ENCODE measurements at places on chromosomes 5 and 9.
A peak's percentile ranks its signal among the peaks of the same experiment; 100 is the strongest.

- no peak for DNase-seq
These were observed 25.7 kb downstream of the CPEB4 start for GRCh38 chr5:173913686-173914321.

- no peak for DNase-seq
These were observed 86.2 kb upstream of the HSPA9 start for GRCh38 chr5:138661291-138661960.

- DNase-seq = peak; percentile 15
These were observed 161.2 kb downstream of the FGF18 start for GRCh38 chr5:171580502-171581265.

GRCh38 chr5:69042500-69042899, 51.3 kb upstream of the SLC30A5 start:
- no peak for DNase-seq

DNA sequence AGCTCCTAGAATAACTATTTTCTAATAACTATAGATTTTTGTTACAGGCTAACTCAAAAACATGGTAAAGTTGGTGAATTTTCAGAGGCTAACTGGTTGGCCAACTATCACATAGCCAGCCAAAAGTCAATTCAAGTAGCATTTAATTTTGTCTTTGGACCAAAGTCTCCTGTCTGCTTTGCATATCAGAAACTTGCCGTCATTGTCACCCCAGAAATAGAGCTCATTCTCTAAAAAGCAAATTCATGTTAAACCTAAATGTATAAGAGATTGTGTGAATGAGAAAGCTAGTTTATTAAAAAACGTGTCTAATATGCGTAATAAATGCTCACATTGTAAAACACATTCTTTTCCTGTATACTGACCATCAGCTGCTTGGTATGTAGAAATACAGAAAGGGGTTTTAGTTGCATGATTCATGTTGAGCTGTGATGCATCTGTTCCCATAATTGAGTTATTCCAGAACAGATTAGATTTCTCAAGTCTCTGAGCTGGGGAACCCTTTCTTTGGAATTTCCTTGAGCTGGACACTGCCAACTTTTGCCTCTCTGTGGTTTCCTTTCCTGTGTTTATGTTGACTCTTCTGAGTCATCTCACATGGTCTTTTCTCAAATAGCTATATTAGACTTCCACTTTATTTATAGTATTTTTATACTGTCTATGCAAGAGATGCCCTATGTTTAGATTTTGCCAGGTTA, 7.3 kb downstream of the SRFBP1 start:
- peak; percentile 99 for DNase-seq

GRCh38 chr5:149200355-149200754, 59.1 kb downstream of the ABLIM3 start:
- no peak for DNase-seq

- DNase-seq = no peak
These were observed 134.7 kb downstream of the SLC1A3 start for GRCh38 chr5:36741128-36741527.

DNA sequence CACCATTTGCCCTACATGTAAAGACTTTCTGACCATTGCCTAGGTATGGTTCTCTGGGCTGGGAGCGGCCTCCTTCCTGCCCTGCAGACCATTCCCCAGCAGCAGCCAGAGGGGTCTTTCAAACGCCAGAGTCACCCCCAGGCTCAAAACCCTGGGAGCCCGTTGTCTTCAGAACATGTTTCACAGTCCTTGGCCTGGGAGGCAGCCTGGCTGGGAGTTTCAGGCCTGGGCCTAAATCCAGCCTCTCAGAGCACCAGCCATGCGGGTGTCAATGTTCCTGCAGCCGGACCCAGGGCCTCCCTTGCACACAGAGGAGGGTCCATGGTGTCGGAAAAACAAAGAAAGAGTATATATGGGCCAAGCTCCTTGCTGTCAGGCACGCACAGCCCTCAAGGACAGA, 145.2 kb upstream of the FOXD4L5 start:
- no peak for DNase-seq

GRCh38 chr5:127112347-127112864, 39.1 kb upstream of the C5orf63 start:
- peak; percentile 61 for DNase-seq

DNA sequence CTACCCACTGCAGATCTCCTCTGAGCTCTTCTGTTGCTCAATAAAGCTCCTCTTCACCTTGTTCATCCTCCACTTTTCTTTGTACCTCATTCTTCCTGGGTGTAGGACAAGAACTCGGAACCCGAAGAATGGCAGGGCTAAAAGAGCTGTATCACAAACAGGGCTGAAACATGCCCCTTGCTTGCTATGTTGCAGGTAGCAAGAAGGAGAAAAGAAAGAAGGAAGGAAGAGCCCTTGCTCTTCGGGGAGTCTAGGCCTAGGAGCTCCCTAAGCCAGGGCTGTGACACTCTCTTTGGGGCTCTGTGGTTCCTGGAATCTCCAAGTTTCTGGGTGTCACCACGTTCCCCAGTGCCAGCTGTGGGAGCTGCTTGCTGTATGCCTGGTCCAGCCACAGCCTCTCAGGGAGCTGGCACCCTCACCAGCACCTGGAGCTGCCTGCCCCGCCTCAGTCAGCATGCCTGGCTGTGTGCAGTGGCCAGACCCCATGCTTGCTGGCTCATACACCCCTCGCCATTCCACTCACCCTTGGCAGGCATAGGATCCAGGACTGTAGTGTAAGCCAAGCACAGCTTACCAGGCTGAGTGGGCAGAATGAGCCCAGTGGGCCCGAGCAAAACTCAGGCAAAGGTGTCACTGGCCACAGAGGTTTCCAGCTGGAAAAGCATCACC, 274.8 kb upstream of the ADRA1B start:
- no peak for DNase-seq

DNA sequence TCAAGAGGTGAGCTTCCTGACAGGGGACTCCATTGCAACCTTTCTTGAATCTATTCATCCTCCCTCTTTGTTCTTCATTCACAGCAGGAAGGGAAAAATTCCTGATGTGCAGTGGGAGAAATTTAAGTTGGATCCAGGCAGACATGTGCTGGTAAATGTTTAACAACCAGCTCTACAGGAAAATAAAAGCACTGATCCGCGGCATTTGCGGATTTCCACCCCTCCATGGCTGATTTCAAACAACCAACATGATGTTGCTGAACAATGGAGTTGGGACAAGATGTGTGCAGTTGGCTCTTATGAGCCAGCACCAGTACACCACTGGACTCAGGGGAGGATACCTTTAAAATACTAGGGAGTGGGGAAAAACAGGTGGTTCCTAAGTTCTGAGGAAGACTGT, 47.0 kb downstream of the SPRY4 start:
- no peak for DNase-seq

DNA sequence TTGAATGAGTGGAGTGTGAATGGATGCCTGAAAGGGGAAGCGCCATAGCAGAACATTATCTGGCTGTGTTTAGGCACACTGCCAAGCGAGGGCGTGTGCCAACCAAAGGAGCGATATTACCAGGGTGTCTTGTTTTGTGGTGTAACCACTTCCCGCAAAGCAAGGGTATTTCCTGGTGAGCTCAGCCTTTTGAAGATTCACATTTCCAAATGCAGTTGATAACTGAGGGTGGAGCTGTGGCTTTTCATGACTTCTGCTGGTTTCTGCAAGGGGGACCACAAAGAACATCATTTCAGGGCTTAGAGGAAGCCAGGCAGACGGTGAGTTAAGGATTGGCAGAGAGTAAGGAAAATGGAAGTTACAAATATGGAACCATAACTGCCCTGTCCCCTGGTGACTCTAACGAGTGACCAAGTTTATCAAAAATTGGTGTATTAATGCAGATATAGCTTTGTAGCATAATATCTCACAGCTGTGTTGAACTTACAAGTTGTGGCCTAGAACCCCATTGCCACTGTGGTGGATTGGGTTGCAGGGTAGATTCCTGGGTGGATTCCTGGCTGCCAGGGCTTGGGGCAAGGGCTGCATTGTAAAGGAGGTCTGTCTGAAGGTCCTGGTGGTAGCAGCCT, 71.4 kb downstream of the RALGPS1 start:
- DNase-seq = peak; percentile 32

- peak; percentile 30 for DNase-seq
These were observed at the start of gene PRLR for GRCh38 chr5:35230038-35230611. Gene PRLR, minus strand, starts transcription at chr5:35230487. Its CDS starts 140,867 bp downstream, at chr5:35089620.

DNA sequence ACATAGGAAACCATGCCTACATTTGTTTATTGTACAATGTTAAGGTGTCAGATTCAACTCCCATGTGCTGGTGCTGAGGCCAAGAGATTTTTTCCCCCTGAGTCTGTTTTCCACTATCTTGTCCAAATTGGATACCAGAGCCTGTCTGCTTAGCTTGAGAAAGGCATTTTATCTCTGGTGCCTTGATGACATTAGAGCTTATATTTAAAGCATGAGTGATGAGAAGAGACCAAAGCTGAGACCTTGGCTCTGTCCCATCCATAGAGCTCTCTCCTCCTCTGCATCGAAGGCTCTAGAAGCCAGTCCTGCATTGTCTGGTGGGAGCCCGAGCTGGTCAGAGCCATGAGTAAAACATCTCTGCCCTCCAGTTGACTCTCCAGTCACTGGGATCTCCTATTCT, 10.4 kb upstream of the PPP2CA start:
- no peak for DNase-seq

- DNase-seq = no peak
These were observed 4.8 kb downstream of the ORM2 start for GRCh38 chr9:114334490-114334889.

GRCh38 chr5:52786391-52786790, 1.3 kb upstream of the ITGA1 start:
- DNase-seq = peak; percentile 28

DNA sequence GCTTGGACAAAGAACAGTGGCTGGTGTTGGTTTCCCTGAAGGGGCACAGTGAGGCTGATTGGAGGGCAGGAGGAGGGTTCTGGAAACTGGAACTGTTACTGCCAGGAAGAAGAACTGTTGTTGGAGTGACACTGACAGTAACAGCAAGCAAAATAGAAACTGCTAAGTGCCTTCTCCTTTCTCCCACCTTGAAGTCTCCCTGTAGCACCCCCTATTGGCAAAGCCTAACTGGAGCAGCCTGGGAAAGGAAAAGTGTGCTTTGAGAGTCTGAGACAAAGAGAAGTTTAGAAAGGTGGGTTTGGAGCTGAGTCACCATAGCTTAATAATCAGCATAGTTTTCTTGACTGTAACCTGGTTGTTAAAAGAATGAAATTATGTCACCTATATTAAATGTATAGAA, 2.5 kb upstream of the TMEM174 start:
- peak; percentile 45 for DNase-seq

DNA sequence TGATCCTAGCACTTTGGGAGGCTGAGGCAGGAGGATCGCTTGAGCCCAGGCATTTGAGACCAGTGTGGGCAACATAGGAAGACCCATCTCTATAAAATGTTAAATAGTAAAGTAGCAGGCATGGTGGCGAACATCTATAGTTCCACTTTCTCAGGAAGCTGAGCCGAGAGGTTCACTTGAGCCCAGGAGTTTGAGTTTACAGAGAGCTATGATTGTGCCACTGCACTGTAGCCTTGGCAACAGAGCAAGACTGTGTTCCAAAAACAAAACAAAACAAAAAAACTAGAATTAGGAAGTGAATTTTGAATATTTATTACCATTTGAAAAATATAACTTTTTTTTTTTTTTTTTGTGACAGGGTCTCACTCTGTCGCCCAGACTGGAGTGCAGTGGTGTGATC, 26.8 kb upstream of the PAX5 start:
- DNase-seq = no peak

DNA sequence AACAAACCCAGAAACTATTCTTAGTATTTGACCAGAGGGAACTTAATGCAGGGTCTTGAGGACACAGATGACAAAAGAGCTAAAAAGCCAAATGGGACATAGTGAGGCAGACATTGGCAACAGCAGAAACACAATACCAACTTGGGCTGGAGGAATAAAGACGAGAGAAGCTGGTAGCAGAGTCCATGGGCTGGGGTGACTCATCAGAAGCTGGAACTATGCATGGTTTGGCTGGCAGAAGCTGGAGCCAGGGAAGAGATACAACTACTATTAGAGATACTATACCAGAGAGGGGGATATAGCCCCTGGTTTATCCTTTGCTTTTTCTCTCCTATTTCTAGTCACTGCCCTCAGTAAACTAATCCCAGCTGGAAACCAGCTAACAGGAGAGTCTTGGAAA, 29.2 kb upstream of the DPYSL3 start:
- peak; percentile 63 for DNase-seq

DNA sequence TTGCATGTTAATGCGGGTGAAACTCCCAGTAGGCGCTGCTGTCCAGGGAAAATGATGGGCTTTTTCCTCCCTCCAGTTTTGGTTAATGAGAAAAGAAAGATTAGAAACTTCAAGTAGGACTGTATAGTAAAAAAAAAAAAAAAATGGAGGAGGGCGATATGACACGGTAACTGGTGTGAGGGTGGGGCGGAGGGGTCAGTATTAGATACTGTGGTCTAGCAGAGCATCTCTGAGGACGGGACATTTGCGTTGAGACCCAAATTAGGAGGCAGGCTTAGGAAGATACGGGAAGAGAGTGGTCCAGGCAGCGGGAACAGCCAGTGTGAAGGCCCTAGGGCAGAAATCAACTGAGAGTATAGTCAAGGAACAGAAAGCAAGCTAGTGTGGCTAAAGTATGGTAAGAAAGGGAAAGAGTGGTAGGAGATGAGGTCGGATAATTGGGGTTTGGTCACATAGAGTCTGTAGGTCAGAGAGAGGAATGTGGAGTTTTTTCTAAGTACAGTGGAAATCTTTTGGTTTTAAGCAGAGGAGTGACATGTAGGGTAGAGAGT, 707 bp downstream of the RMND5B start:
- no peak for DNase-seq

Measured in EH (cell line).